ENCODE measurements at places on chromosomes 6 and 20.

DNA sequence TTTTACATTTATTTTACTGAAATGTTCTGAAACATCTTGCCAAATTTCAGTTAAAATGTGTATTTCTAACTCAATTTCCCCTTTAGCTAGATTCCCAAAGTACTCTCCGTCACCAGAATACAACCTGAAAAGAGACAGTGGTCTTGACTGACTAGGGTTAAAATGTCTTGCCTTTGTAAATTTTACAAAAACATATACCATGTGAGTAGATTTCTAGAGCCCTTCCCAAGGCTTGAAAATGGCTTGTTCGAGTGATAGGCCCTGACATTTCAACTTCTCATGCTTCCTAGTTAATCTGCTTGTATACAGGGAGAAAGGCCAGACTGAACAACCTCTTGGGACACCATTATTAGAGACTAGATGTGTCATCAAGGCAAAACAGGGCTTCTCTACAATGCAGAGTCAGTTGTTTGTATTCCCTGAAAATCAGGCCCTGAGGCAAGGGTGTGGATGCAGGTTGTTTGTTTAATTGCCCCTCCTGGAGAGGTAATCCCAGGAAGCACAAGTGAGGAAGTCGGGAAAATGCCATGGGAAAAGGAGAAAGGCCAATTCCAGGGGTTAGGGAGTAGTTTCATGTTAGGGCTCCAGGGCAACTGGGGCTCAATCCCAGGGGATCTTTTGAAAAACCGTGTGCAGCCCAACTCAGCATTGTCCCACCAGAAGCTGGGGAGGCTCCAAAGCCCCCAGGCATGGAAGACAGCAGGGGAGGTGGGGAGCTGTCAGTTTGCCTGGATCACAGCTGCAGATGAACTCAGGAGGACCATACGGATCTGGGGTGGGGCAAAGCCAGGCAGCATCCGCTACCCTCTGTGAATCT lies 11.6 kb upstream of the TFB1M start:
- no peak for DNase-seq

DNA sequence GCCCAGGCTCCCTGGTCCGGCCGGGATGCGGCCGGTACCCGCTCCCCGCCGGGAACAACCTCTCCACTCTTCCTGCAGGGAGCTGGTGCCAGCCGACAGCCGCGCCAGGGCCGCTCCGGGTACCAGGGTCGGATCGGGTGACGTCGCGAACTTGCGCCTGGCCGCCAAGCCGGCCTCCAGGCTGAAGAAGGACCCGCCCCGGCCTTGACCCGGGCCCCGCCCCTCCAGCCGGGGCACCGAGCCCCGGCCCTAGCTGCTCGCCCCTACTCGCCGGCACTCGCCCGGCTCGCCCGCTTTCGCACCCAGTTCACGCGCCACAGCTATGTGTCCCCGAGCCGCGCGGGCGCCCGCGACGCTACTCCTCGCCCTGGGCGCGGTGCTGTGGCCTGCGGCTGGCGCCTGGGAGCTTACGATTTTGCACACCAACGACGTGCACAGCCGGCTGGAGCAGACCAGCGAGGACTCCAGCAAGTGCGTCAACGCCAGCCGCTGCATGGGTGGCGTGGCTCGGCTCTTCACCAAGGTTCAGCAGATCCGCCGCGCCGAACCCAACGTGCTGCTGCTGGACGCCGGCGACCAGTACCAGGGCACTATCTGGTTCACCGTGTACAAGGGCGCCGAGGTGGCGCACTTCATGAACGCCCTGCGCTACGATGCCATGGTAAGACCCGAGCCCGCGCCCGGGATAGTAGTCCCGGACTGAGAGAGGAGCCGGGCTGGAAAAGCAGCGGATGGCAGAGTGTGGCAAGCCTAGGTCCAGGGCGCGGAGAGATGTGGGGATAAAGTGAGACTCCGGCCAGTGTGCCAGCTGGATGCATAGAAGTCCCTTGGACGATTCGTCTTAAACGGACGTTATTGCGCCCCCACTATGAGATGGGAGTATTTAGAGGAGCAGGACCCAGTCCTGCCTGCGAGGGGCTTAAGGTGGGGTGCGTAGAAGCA lies at the start of gene NT5E:
TSS of gene NT5E (plus strand) at position 266 of the 942 bp plus-strand sequence. CDS start at position 323, 57 bp downstream.
- DNase-seq = peak; percentile 62

DNA sequence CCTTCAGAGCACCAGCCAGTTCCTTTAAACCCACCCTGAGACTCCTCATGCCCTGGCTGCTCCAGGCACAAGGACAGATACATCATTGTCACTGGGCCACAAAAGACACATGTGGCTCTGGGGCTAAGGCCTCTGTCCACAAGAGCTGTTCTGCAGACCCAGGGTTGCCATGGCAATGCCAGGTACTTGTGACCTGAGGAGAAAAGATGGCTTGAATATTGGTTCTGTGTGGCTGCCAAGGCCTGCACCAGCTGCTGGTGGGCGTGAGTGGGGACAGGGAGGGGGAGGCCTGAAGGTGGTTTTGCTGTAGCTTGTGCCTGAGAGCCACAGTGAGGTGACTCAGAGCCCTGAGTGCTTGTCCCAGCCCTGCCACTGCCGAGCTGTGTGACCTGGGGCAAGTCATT lies 31.8 kb downstream of the SAYSD1 start:
- DNase-seq = no peak

GRCh38 chr20:21432911-21433310 lies 35.6 kb upstream of the NKX2-4 start:
- no peak for DNase-seq

DNA sequence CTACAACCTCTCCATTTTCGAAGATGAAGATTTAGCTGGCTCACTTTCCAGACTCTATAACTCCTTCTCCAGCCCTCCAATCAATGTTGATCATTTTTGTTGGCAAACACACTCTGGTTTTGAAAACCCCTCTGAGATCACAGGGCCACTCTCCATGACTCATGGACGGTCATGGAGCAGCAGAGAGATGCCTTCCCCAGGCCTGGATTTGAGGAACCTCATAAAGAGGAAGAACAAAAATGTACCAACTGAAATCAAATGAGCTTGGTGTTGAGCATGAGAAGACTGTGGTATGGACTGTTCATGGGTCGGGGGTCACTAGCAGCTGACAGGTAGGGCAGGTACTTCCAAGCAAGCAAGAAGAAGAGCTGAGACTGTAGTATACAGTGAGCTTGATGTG lies 112.8 kb upstream of the INSM1 start:
- no peak for DNase-seq

- DNase-seq = no peak
These were observed 43.4 kb downstream of the TNFAIP3 start for GRCh38 chr6:137910424-137910834.

DNA sequence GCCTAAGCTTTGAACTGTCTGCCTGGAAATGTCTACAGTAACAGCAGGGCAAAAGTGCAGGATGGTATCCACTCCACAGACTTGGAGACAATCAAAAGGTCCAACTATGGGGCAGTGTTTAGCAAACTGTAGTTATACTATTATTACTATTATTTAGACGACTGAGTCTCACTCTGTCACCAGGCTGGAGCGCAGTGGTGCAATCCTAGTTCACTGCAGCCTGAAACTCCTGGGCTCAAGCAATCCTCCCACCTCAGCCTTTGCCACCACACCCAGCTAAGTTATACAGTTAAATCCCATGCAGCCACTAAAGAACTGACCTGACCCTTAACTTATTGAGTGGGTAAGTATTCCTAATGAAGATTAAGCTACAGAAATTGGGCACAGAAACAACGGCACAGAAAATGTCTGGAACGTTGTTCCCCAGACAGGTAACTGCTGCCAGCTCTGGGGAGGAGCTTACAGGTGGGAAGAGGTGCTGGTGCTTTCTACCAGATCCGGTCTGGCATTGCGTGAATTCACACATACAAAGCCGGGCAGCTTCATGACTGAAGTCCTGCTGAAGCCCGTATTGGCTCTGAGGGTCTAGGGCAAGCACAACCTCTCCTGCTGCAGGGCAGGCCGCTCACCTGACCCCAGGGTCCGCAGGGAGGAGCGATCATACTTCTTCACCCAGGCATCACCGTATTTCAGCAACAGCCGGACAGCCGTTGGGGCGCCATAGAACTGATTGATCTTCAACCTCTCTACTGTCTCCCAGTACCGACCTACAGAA lies 27.0 kb upstream of the APMAP start:
- DNase-seq = no peak

GRCh38 chr20:44501448-44501847 lies 20.4 kb downstream of the SERINC3 start:
- DNase-seq = no peak

- no peak for DNase-seq
These were observed 58.8 kb upstream of the CST7 start for GRCh38 chr20:24890286-24890685.

- peak; percentile 39 for DNase-seq
These were observed 60.4 kb upstream of the SNX9 start for GRCh38 chr6:157762636-157763035.

DNA sequence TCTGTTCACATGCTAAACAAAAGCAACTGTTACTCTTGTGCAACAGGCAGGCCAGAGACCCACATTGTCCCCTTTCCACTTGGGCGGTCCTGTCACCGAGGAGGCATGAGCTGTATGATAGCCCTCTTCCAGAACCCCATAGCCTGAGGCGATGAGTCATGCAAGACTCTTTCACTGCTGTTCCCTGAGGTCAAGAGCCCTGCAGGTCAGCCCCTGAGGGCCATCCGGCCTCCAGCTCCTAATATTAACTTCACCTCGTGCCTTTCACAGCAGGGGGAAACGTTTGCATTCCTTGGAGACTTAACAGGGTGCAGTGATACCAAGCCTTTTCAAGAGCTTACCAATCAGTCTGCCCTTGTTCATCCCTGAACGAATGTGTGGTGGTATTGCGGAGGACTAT lies 253.3 kb upstream of the ECI2 start:
- DNase-seq = peak; percentile 21

DNA sequence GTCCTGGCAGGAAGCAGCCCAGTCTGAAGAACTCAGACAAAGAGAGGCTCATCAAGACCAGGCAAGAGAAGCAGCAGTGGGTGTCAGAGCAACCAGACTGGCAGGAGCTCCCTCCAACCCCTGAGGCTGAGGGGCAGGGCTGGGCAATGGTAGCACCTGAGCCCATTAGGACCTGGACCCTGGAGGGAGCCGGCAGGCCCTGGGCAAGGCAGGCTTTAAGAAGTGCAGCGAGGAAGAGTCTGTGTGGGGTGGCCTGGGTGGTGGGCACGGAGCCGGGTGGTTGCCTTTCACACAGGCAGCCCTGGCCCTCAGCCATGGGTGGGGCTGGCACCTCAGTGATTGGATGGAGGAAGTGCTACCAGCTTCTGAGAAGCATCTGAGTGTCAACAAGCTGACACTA lies 33.1 kb upstream of the IRF4 start:
- no peak for DNase-seq

DNA sequence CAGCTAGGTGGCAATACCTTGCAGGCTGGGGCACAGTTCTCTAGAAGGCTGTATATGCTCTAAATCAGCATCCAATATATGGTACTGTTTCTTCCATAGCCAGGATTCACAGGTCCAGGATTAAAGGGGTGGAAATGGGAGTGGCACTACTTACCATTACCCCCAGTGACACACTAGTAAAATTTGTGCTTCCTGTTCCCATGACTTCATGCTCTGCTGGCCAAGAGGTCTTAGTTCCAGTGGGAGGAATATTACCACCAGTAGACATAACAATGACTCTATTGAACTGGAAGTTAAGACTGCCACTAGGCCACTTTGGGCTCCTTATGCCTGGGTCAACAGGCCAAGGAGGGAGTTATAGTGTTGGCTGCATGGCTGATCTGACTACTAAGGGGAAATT lies 174.3 kb upstream of the TNFAIP3 start:
- peak; percentile 75 for DNase-seq

GRCh38 chr20:61812845-61813485 lies 252.7 kb downstream of the TAF4 start:
- DNase-seq = no peak

DNA sequence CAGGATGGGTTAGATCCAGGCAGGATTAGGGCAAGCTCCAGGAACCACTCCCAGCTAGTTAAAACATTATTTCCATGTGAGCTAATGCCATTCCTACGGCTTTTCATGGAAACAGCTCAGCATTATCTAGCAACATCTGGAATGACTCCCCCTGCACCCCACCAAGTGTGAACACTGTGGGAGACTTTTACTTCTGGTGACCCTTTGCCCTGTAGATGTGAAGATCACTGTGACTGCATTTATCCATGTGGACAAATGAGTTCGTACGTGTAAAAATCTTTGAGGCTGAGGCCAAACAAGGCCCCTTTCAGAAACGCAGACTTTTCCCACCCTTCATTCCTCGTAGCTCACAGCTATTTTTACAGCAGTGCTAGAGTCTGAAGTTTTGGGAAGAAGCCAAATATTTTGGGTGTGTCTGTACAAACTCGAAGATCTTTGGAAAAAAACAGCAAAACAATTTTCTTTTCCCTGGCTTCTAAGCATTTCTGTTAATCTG lies 221.8 kb upstream of the SOX4 start:
- DNase-seq = peak; percentile 84

DNA sequence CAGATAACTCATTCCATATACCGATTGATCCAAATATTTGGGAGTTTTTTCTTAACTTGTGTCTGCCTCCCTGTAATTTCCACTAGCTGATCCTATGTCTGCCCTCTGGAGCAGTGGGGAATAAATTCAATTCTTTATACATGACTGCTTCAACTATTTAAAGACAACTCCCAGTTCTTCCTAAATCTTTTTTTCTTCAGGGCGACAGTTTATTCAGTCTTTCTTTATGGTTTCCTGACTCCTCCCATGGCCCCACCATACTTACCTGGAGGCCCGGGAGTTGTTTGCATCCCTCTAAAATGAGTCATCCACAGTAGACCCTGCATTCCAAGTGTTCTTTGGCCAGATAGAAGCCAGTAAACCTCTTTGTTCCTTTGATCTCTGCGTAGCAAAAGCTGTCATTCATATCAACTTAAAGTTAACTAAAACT lies 73.6 kb downstream of the LCA5 start:
- DNase-seq = no peak

DNA sequence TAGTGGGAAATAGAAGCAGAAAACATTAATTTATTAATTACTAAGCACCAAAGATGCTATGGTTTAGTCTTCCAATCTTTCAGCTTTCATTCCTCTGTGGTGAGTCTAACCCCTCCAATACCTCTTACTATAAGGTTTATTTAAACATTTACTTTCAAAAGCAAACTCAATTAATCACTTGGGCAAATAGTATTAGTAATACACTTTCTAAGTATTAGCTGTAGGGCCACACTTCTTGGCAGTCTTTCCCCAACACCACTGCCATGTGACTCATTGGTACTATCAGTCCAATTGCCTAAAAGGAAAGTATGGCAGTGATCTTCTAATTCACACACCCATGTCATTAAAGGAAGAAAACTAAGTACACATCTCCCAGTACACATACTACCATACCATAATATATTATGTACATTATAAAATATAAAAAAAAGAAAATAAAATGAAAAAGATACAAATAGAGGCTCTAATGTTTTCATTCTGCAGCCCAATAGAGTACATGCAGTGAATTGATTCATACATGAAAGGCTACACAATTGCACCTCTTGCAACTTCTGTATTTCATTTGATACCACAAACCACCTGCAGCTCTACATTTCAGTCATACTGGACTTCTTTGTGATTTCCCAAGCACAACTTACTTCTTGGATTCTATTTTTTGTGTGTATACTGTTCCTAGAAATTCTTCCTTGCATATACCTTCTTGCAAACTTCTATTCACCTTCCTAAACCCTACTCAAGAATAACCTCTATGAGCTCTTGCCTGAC lies 218.6 kb downstream of the PKHD1 start:
- DNase-seq = no peak

Measured in SK-MEL-5 (cell line).